Epithelial cell of esophagus (primary cell): ENCODE measurements at places on chromosomes 16 and 17.

- no peak for DNase-seq
Measured at GRCh38 chr16:19112099-19112407, 1.7 kb upstream of the ITPRIPL2 start.

DNA sequence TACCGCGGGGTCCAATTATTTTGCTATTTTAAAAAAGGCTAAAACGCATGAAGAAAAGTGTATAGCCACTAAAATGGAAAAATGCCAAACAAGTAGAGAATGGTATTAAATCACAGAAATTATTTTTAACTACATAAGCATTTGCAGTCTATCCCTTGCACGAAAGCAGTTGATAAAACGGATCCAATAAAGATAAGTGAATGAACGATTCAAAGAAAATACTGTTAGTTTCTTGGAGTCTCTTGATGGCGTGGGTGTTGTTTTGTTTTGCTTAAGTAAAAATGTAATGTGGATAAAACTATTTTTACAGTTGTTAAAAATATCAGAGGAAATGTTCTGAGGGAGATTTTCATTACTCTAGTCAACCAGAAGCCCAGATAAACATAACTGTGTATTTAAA is 9.3 kb downstream of the HS3ST3A1 start:
- DNase-seq = no peak

DNA sequence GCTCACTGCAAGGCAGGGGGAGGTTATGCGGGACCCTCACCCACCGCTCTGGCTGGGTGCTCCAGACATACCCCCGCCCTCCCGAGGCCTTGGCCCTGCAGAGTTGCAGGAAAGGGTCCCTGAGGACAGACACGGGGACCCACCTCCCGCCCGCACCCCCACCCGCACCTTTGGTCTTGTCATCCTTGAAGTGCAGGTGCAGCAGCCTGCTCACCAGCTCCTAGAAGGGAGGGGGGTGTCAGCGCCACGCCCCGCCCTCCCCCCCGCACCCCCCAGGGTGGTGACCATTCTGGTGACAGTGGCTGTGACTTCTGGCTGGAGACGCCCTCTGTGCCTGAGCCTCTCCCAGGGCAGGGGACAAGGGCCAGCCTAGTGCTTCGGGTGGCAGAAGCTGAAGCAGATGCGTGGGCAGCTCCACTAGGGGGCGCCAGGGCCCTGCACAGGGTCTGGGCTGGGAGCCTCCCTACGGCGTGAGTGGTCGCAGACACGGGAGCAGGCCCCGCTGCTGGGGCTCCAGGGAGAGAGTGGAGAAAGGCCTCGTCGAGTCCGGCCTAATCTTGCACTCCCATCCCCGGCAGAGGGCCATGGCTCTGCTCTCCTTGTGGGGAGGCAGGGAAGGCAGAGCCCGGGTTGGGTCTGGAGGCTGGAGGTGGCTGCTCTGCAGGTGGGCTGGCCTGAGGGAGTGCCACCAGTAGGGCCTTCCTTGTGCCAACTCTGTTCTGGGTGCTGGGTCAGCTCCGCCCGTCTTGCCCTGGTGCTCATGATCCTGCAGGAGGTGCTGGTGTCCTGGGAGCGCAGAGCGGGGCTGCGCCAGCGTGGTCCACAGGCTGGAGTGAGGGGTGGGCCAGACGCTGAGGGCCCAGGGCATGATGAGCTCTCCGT is 2.7 kb downstream of the CENPX start:
- peak; percentile 52 for DNase-seq

- DNase-seq = no peak
Measured at GRCh38 chr16:56860226-56861020, 4.6 kb upstream of the SLC12A3 start.

GRCh38 chr16:57403965-57404817 is at the start of gene CCL17:
Gene CCL17 (plus strand): TSS chr16:57404767. CDS start chr16:57413933, 9,166 bp downstream.
- no peak for DNase-seq

DNA sequence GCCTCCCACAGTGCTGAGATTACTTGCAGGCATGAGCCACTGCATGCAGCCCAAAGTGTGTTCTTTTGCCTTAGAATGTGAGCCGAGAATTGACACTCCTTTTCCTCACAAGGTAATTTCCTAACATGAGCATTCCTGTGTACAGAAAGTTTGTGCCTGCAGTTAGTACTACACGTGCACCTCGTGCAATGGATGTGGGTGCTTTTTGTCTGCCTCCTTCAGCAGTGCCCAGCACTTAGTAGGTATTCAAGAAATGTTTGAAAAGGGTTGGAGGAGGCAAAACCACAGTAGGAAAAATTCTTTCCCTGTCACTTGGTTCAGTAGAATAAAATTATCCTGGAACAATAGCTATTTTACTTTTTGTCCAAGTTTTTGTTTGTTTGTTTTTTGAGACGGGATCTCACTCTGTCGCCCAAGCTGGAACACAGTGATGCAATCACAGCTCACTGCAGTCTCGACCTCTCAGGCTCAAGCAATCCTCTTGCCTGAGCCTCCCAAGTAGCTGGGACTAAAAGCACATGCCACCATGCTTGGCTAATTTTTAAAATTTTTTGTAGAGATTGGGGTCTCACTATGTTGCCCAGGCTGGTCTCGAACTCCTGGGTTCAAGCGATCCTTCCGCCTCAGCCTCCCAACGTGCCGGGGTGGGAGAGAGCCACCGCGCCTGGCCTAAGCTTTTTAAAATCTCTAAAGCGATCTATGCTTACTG is 2.4 kb downstream of the NDE1 start:
- DNase-seq = no peak

DNA sequence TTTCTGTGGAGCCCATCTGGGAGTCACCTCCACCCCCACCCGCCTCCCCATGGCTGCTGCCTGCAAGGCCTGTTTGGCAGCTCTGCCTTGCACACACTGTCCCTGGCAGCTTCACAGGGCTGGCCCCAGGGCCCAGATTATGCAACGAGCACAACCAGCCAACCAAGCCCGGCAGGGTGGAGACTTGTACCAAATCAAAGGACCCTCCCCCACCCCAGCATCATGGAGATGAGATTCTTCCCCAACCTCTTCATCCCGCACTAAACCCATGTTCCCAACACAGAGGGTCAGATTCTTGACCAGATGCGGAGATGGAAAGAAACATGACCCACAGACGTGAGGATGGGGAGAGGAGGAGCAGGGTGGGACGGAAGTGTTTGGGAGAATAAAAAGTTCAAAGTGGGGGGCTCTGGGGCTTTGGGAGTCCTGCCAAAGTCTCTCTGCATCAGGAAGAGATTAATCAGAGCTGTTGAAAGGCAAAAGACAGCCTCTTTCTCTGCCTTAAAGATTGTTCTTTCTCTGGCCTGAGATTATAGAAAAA is 3.8 kb downstream of the SMARCD2 start:
- peak; percentile 94 for DNase-seq

DNA sequence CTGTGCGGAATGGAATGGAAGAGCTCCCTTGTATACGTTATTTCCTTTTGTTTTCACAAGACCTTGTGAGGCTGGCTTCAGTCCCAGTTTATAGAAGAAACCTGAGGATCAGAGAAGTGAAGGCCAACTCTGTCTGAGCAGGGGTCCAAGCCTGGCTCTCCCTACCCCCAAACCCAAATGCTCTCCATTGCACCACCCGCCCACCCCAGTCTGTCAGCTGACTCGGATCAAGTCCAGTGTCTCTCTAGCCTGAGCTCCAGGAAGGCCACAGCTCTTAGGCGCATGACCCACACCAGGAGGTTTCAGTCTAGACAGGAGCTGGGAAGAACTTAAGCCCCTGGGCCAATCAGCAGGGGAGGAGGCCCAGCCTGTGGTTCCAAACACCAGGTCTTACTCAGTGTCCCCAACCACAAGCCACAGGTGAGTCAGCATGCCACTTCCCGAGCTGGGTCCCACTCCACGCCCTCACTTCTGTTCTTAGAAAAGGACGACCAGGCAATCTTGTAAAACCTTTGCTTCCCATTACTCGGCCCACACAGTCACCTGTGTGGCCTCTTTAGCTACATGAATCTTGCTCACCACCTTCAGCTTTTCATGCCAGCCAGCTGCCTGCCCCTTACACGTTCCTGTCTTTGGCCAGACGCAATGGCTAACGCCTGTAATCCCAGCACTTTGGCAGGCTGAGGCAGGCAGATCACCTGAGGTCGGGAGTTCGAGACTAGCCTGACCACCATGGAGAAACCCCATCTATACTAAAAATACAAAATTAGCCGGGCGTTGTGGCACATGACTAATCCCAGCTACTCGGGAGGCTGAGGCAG is 27.8 kb downstream of the TK2 start:
- peak; percentile 81 for DNase-seq

GRCh38 chr17:81391936-81392908 is 3.0 kb upstream of the BAHCC1 start:
- DNase-seq = no peak

GRCh38 chr17:55639096-55639495 is 83.6 kb downstream of the TMEM100 start:
- no peak for DNase-seq

- DNase-seq = no peak
Measured at GRCh38 chr16:88909431-88910210, 43.2 kb upstream of the PABPN1L start.

GRCh38 chr17:28240688-28241340 is 78.2 kb upstream of the TMEM97 start:
- no peak for DNase-seq

GRCh38 chr17:21113049-21113690 is 13.6 kb upstream of the DHRS7B start:
- DNase-seq = no peak

DNA sequence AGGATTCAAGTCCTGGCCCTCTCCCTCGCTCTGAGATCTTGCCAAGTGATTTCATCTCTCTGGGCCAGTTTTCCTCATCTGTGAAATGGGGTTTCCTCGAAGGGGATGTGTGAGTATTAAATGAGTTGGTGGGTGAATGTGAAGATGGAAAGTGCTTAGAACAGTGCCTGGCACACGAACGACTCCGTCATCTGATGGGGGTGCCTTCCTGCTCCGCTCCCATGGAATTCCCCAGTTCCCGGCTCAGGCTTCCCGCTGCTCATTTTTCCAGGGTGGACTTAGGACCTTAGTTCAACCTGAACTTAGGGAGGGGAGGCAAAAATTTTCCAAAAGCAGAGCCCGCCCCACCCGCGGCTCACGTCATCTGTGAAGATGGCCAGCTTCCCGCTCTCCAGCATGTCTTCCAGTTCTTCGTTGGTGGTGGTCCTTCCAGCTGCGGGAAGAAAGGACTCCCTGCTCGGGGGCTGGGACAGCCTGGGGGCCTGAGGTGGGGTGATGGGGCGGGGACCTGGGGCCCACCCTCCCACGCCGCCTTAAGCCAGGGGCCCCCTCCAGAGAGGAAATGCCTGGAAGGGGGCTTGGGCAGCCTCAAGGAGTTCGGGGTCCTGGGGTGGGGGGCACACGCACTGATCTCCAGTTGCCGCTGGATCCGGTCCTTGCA is 11.4 kb downstream of the HSD3B7 start:
- no peak for DNase-seq

- peak; percentile 36 for DNase-seq
Measured at GRCh38 chr17:42050393-42051012, at the start of gene C17orf113. Gene C17orf113 (minus strand): TSS chr17:42050601. CDS start chr17:42043376, 7,225 bp downstream.

DNA sequence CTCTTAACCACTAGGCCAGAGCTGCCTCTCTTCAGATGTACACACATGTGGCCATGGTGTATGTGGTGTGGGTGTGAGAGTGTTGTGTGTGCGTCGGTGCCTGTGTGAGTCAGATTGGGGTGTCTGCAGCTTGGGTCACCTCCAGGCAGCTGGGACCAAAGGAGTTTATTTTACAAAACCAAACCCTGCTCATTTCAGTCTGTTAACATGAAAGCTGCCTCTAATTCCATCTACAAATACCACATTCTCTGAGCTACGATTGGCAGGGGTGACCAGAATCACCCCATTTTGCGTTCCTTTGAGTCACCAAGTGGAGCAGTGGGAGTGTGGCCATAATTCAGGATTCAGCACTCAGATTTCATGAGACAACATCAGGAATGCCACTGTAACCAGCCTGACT is 105.3 kb downstream of the IRX5 start:
- no peak for DNase-seq

GRCh38 chr17:38460716-38461630 is 32.7 kb downstream of the ARHGAP23 start:
- DNase-seq = no peak

- DNase-seq = no peak
Measured at GRCh38 chr16:53769185-53769584, 65.2 kb downstream of the FTO start.

DNA sequence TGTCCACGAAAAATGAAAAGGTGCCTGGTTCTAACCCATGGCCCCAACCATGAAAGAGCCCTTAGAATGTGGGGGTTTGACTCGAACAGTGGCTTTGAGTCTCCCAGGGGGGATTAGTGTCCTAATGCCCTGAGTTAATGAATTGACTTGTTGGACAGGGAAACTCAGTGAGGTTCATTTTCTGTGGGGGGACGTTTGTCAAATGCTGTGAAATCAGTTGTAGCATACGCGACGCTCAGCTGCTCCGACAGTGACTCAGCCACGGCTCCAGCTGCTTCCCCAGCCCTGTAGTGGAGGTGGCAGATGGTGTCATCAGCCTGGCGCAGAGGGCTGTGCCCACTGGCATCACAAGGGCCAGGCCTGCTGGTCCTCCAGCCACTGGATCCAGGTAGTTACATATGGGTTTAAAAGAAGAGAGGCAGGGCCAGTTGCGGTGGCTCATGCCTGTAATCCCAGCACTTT is 3.9 kb upstream of the TMEM235 start:
- no peak for DNase-seq

DNA sequence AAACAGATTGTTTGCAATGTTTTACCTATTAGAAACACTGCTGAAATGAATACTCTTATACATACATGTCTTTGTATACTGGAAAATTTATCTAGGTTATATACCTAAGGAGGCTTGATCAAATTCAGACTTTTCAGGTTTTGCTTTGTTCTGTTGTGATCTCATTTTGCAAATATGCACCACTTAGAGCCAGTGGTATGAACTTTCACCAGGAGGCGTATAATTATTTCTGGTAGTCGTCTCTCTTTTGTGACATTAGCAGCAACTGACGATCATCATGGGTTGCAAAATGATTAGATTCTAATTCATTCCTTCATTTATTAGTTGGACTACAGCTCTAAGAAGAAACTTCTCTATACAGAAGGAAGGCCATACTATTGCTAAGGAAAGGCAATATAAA is 26.9 kb downstream of the AP1G1 start:
- peak; percentile 51 for DNase-seq

- DNase-seq = no peak
Measured at GRCh38 chr17:12567077-12568053, 98.3 kb upstream of the MYOCD start.

DNA sequence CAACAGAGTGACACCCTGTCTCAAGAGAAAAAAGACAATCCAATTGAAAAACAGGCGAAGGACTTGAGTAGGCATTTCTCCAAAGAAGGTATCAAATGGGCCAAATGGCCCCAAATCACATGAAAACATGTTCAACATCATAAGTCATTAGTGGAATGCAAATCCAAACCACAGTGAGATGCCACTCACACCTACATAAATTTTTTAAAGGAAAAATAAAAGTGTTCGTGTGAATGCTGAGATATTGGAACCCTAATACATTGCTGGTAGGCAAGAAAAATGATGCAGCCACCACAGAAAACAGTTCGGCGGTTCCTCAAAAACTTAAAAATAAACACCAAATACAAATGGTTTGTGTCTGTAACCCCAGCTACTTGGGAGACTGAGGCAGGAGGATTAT is 45.2 kb downstream of the PIGL start:
- no peak for DNase-seq

- DNase-seq = peak; percentile 40
Measured at GRCh38 chr16:1984347-1985225, 593 bp downstream of the GFER start.
